Left renal cortex interstitium (tissue), 4 donors: ENCODE measurements at places on chromosomes 4 and X. TPM values are rescaled to one million over a fixed set of nuclear protein-coding genes. Genes with fewer than 3 reads are reported as not detected.

The SPANXD gene
- not detected for polyA plus RNA-seq

The XKRX gene
- 0.33 TPM for polyA plus RNA-seq

The ZIC3 gene
- polyA plus RNA-seq, result not detected

The TMSB15C gene
- polyA plus RNA-seq, result 16.6 TPM

The GUF1 gene
- polyA plus RNA-seq, result 26.4 TPM

The CTAG1B gene
- not detected for polyA plus RNA-seq

The PRDM8 gene
- polyA plus RNA-seq, result 3.5 TPM

GRCh38 chr4:25913056-25913850 is 767 bp upstream of the SMIM20 start:
- peak; percentile 44 for DNase-seq

- DNase-seq, result no peak
Measured at GRCh38 chr4:85953651-85954018, 406.2 kb downstream of the MAPK10 start.

DNA sequence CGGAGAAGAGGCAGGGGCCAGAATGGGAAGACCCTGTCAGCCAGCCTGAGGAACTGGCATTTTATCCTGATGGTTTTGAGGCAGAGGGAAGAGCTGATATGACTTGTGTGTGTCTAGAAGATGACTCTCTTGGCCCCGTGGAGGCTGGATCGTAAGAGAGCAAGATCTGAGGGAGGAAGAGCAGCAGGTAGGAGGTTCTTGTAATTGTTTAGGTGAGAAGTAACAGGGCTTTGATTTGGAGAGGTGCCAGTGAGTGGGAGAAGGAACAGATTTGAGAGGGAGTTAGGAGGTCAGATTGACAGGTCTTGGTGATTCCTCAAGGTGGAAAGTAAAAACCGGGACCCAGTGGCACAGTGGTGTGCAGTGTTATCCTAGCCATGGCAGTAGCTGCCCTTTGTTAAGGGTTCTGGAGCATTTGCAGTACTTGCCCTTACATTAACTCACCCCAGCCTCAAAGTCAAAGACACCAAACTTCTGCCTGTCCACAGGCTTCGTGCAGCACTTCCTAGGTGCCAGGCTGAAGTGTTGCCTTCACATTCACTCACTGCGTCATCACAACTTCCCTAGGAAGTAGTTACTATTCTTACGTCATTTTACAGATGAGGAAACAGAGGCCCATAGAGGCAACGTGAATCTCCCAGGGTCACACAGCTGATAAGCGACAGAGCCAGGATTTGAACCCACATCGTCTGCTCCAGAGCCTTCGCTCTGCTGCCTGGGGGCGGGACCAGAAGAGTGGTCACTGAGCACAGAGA is 23.7 kb downstream of the RTL5 start:
- DNase-seq, result no peak

GRCh38 chr4:128863312-128864075 is 54.0 kb downstream of the JADE1 start:
- DNase-seq, result peak; percentile 61

GRCh38 chr4:123350191-123350544 is 46.4 kb upstream of the SPRY1 start:
- no peak for DNase-seq

DNA sequence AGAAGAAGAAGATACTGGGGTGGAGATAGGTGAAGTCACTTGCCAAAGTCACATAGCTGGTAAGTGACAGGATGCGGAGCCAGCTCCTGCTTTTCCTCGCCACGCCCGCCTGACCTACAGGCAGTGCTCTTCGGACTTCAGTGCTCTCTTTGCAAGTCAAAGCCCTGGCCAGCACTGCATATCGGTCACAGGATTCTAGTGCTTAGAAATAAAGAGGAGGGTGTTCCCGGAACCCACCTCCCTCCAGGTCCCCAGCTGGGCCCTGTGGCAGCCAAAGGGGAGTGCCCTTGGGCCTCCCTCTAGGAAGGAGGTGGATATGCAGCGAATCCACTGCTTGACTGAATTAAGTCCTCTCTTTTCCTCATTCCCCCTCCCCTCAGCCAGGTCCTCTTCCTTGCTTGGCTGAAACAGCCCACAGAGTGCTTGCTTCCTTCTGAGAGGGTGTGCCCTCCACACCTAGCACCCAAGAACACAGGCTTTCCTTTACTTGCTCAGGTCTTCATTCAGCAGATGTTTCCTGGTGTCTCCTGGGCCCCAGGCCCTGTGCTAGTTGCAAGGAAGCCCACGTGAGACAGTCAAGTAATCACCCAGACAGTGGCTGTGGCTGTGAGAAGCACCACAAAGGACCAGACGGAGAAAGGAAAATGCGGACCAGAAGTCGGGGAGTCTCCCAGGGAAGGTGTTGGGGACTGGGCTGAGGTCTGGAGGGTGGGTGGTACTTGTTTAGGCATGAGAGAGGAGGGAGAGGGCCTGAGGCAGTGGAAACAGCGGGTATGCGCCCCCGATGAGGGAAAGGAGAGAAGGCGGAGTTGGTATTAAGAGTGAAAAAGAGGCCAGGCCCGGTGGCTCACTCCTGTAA is 14.0 kb upstream of the HMGB3 start:
- DNase-seq, result no peak

- DNase-seq, result no peak
Measured at GRCh38 chr4:16995451-16995850, 97.0 kb upstream of the LDB2 start.
